Urothelium cell line (cell line): ENCODE measurements at places on chromosomes 4 and X.
A peak's percentile ranks its signal among the peaks of the same experiment; 100 is the strongest.

- no peak for DNase-seq
Observed at GRCh38 chr4:186762865-186763264, 39.2 kb upstream of the FAT1 start.

DNA sequence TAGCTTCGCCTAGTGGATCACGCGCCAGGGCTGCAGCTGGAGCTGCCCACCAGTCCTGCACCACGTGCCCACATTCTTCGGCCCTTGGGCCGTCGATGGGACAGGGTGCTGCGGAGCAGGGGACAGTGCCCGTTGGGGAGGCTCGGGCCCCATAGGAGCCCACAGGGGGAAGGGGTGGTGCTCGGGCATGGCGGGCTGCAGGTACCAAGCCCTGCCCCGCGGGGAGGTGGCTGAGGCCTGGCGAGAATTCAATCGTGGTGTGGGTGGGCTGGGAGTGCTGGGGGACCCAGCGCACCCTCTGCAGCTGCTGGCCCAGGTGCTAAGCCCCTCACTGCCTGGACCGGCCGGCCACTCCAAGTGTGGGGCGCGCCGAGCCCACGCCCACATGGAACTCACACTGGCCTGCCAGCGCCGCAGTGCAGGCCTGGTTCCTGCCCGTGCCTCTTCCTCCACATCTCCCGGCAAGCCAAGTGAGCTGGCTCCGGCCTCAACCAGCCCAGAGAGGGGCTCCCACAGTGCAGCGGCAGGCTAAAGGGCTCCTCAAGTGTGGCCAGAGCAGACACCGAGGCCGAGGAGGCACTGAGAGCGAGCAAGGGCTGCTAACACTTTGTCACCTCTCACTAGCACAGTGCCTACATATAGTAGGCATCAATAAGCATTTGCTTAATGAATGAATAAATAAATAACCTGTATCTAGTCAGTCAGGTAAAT is 11.7 kb downstream of the SCFD2 start:
- DNase-seq, result no peak

- DNase-seq, result no peak
Observed at GRCh38 chr4:168771251-168771650, 238.8 kb downstream of the CBR4 start.

DNA sequence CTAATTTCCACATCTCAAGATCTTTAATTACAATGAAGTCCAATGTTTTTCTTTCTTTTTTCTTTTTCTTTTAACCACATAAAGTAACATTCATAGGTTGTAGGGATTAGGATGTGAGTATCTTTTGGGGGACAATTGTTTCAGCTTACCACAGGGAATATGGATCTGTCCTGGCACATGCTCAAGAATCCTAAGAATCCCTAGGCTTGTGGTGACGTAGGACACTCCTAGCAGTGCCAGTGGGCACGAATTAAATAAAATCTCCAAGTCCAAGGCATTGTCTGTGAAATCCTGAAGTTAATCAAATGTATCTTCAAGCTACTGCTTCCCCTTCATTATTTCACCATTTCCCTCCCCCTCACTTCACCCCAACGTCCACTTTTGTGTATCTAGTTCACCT is 2.6 kb upstream of the LAS1L start:
- DNase-seq, result peak; percentile 22

DNA sequence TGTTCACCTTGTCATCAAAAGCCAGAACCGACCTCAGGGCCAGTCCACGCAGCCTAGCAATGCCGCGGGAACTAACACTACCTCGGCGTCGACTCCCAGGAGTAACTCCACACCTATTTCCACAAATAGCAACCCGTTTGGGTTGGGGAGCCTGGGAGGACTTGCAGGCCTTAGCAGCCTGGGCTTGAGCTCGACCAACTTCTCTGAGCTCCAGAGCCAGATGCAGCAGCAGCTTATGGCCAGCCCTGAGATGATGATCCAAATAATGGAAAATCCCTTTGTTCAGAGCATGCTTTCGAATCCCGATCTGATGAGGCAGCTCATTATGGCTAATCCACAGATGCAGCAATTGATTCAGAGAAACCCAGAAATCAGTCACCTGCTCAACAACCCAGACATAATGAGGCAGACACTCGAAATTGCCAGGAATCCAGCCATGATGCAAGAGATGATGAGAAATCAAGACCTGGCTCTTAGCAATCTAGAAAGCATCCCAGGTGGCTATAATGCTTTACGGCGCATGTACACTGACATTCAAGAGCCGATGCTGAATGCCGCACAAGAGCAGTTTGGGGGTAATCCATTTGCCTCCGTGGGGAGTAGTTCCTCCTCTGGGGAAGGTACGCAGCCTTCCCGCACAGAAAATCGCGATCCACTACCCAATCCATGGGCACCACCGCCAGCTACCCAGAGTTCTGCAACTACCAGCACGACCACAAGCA is 898 bp downstream of the UBQLN2 start:
- DNase-seq, result peak; percentile 4

- no peak for DNase-seq
Observed at GRCh38 chrX:123481913-123482851, 250.7 kb downstream of the THOC2 start.

- no peak for DNase-seq
Observed at GRCh38 chr4:7155590-7156071, 36.7 kb upstream of the SORCS2 start.

DNA sequence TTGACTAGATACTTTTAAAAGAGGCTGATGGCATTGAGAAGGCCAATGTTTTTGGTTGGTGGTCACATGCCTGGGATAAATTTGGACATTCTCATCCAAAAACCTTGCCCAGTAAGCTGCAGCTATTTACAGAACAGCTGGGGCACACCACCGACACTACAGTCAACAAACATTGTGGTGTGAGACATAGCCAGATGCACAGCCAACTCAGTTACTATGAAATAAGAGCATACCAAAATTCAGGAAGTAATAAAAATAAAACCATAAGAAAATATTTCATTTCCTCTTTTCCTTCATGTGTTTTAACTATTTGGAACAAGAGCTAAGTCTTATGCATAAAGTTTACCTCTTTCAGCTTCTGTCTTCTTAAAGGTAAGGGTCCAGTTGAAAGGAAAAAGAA is 8.8 kb downstream of the PPM1K start:
- no peak for DNase-seq

DNA sequence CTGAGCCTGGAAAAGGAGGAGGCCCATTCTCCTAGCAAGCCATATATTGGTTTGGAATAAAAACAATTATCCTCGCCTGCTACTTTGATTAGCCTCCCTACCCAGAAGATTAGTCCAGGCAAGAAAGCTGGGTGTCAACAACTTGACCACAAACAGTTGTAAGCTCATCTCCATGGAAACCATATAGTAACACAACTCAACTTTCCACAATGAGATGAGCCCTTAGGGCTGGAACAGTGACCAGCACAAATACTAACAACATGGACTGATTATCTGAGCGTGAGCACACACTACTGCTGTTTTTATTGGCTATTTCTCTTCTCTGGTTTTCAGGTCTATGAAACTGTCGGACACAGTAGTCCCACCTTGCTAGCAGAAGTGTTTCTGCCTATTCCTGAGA is 80.8 kb downstream of the CC2D2A start:
- DNase-seq, result no peak

DNA sequence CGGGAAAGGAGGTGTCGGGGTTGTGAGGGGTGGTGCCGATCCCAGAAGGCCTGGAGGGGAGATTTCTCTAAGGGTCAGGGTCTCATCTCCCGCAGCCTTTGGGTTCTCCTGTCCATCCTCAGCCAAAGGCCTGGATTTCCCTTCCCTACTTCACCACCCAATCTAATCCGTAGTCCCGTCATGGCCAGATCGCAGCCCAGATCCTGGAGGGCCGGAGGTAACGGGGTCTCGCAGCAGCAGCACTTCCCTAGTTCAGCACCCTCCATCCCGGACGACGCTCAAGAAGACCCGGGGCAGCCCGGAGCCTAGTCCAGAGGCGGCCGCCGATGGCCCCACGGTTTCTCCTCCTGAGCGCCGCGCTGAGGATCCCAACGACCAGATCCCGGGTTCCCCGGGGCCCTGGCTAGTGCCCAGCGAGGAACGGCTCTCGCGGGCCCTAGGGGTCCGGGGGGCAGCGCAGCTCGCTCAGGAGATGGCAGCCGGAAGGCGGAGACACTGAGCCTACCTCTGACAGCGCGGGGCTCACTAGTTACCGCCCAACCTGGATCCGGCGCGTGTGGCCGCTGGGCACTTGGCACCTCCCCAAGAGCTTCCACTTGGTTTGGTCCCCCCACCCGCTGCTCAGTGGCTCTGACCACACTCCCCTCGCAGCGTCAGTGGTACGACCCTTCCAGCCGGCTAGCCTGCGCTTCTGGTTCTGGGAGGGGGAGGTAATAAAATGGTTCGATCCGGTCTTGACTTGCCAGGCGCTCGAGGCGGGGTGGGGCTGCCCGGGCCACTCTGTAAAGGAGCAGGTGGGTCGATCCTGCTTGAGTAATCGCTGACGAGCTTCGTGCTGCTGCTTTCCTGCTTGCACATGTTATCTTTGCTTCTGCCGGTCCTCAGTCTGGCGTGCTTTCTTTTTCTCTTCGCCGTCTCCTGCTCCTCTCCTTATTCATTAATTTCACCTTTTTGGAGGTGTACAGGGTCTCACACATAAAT is 3.6 kb downstream of the MAGIX start:
- DNase-seq, result peak; percentile 21

GRCh38 chr4:162582180-162582579 is 418.4 kb upstream of the FSTL5 start:
- DNase-seq, result no peak

DNA sequence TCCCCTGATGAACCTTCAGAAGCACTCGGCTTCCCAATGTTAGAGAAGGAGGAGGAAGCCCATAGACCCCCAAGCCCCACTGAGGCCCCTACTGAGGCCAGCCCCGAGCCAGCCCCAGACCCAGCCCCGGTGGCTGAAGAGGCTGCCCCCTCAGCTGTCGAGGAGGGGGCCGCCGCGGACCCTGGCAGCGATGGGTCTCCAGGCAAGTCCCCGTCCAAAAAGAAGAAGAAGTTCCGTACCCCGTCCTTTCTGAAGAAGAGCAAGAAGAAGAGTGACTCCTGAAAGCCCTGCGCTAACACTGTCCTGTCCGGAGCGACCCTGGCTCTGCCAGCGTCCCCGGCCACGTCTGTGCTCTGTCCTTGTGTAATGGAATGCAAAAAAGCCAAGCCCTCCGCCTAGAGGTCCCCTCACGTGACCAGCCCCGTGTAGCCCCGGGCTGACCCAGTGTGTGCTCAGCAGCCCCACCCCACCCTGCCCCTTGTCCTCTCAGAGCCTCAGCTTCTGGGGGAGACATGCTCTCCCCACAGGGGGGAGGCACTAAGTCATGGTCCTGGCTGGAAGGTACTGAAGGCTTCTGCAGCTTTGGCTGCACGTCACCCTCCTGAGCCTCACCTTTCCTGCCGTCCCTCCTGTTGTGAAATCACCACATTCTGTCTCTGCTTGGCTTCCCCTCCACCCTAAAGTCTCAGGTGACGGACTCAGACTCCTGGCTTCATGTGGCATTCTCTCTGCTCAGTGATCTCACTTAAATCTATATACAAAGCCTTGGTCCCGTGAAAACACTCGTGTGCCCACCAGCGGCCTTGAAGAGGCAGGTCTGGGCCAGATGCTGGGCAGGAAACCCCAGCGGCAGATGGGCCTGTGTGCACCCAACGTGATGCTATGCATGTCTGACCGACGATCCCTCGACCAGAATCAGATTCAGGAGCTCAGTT is 34.7 kb downstream of the NOP14 start:
- DNase-seq, result no peak

GRCh38 chr4:100113096-100113495 is 77.2 kb downstream of the DDIT4L start:
- DNase-seq, result no peak

GRCh38 chr4:15034071-15034764 is 31.9 kb downstream of the CPEB2 start:
- no peak for DNase-seq

- no peak for DNase-seq
Observed at GRCh38 chrX:65643531-65644052, 23.9 kb upstream of the MSN start.

- no peak for DNase-seq
Observed at GRCh38 chrX:13226214-13226613, 93.6 kb downstream of the ATXN3L start.

- DNase-seq, result no peak
Observed at GRCh38 chrX:112834031-112834845, 6.4 kb downstream of the AMOT start.

DNA sequence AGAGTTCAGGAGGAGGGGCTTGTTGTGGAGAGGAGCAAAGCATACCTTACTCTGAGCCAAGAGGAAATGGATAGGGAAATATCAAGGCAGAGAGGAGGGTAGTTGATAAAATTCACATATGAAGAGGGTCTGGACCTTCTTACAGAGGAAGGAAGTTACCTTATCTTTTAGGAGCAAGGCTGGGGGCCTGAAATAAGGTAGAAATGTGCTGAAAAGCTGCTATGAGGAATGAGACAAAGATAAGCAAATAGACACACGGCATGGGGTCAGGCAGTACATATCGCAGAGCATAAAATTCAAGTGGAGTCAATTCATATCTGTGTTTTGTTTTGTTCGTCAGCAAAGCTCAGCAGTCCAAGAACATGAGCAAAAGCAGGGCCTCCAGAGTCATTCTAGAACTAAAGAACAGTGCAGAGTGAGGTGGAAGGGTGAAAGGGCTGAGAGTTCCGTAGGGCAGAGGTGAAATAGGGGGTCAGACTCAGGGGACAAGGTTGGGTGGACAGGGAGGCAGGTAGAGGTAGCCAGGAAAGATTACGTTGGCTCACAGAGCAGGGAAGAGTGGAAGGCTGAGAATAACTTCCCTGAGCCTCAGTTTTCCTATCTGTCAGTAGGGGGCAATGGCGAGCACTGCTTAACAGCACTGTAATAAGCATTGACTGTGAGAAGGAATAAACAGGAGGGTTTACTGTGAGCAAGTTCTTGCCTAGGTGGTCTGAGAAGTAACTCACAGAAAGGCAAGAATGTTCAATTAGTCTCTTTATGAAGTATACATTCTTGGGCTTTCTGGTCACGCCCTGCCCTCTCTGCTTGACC is 9.2 kb downstream of the VSIG4 start:
- no peak for DNase-seq

- no peak for DNase-seq
Observed at GRCh38 chr4:185713272-185713671, 98.7 kb downstream of the SORBS2 start.

DNA sequence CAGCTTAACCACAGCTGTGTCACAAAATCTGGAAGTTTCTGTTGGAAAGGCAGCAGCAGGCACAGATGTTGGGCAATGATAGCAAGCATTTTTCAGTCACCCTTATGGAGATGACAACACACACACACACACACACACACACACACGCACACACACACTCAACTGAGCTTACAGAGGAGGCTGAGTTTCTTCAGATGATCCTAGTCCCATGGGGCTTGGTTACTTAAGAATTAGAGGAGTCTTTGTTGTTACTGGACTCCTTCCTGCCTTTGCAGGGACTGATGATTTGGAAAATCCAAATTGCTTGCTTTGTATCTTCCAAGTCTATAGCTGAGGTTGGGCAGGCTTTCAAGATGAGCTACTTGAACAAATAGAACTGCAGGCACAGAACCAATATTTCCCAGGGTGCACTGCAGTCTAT is 740.1 kb upstream of the PITX2 start:
- no peak for DNase-seq

- peak; percentile 98 for DNase-seq
Observed at GRCh38 chr4:1346781-1347409, at the start of gene UVSSA. UVSSA (plus strand) TSS chr4:1347208; CDS start chr4:1348092, 884 bp downstream.

GRCh38 chr4:11098461-11098860 is 330.2 kb downstream of the HS3ST1 start:
- no peak for DNase-seq

- peak; percentile 17 for DNase-seq
Observed at GRCh38 chrX:47247206-47247998, 14.6 kb downstream of the USP11 start.
